ENCODE measurements at places on chromosomes 2 and 18.

GRCh38 chr2:168215813-168216212 is 31.6 kb downstream of the STK39 start:
- no peak for DNase-seq

- DNase-seq = no peak
Measured at GRCh38 chr2:85702172-85702571, 8.0 kb downstream of the GNLY start.

DNA sequence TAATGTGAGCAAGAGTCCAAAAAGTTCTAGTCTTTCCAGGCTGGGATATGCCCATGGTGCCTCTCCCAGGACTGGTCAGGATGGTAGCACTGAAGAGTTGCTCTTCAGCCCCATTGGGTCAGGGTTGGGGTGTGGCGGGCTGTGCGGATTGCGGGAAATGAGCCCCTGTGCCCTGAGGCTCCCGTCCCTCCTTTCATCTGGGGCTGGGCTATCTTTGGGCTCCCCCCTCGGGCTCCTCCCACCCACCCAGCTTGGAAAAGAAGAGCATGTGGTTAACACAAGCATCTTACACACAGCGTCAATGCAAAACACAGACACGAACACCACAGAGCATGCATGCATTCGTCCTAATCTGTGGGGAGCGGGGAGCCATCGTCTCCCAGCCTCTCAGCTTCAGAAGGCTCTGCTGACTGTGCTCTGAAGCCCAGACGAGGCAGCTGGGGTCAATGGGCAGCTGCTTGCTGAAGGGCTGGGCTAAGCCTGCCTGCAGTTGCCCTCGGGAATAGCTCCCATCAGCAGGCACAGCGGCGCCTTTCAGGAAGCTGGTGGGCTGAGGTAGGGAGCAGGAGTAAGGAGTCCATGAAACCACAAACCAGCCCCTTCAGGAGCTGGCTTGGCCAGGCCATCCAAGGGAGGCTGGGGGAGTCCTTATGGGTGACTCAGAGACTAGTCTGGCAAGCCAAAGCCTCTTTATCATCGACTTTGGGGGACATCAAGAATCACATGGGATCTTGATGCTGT is 112.9 kb downstream of the CLIP4 start:
- no peak for DNase-seq

GRCh38 chr18:10374636-10375293 is 79.7 kb upstream of the APCDD1 start:
- no peak for DNase-seq

GRCh38 chr18:5518899-5519371 is 24.9 kb downstream of the EPB41L3 start:
- DNase-seq = no peak

- DNase-seq = no peak
Measured at GRCh38 chr2:191488135-191488534, 189.8 kb upstream of the NABP1 start.

DNA sequence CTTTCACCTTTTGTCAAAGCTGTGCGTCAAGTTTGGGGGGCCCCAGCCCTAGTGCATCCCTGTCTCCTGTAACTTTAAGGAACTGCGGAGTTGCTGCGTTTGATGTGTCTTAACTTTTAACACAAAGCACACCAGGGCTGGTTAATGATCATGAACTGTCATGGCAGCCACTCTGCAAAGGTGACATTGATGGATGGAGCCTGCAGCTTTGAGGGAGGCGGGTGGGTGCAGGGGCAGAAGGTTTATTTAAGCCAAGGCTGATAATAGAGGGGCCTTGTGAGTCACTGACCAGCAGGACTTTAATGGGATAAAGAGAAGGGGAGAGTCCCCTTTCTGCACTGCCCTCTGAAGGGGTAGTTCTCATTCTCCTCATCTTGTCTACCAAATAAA is 190.2 kb upstream of the GATA6 start:
- DNase-seq = no peak

DNA sequence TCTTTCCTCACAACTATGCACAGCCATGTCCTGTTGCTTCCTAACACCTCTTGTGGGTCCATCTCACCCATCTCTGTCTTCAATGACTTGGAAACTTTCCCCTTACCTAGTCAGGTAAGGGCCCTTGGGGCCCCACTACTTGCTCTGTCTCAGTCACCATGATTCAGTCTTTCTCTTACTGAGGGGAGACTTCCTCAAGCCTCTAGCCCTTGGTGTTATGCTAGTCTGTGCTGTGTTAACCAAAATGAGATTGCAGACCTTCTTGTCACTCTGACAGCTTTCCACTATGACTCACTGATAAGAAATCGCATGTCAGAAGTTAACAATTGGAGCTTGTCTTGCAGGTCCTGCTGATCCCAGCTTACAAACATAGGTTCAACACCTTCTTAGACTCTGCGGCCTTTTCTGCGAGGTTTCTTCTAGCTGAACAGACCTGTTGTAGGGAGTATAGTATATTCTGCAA is 65.3 kb downstream of the WDR75 start:
- no peak for DNase-seq

DNA sequence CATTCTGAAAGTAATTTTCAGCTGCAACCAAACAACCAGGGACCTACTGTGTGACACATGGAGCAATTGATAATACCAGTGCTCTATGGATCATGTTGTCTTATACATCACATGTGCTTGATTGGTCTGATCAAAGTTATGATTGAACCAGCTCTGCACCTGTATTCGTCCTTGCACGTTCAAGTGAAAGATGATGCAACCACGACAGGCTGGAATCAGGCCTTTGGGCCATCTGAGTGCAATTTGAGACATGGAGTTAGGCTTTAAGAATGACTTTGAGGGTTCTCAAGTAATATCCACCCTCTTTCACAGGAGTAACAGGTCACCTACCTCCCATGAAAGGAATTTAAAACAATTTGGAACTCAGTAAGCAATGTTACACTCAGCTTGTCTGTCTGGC is 165.2 kb downstream of the SLC8A1 start:
- no peak for DNase-seq

DNA sequence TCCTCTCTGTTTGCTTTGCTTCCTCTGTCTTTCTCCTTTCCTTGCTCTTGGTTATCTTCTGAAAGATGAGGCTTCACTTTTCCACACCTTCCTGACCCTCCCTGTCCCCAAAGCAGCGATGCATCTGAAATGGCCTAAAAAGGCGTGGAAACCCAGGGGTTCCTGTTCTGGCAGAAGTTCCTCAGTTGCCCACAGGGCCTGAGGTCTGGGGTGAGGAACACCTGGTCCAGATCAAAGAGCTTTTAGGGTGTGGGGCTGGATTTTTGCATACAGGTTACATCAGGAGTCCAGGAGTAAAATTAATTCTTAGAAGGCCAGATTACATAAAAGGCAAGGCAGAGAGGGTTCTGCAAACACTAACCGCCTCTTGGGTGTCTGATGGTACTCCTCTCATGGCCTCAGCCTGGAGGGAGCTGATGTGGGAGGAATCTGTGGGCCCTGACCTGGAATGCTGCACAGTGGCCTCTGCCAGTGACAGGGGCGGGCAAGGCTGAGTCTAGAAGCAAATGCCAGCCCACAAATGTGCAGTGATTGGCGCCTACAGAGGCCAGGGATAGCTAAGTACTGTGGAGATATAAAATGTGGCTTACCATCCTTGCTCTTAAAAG is 41.8 kb downstream of the INPP4A start:
- DNase-seq = no peak

GRCh38 chr2:128368437-128369107 is 49.9 kb upstream of the HS6ST1 start:
- DNase-seq = no peak

- no peak for DNase-seq
Measured at GRCh38 chr18:78423811-78424210, 555.8 kb upstream of the SALL3 start.

GRCh38 chr2:102187496-102188150 is 800 bp downstream of the IL1RL2 start:
- no peak for DNase-seq

- DNase-seq = peak; percentile 82
Measured at GRCh38 chr2:218010140-218010983, 7.6 kb upstream of the TNS1 start.

- no peak for DNase-seq
Measured at GRCh38 chr18:10490401-10491165, 35.2 kb upstream of the NAPG start.

DNA sequence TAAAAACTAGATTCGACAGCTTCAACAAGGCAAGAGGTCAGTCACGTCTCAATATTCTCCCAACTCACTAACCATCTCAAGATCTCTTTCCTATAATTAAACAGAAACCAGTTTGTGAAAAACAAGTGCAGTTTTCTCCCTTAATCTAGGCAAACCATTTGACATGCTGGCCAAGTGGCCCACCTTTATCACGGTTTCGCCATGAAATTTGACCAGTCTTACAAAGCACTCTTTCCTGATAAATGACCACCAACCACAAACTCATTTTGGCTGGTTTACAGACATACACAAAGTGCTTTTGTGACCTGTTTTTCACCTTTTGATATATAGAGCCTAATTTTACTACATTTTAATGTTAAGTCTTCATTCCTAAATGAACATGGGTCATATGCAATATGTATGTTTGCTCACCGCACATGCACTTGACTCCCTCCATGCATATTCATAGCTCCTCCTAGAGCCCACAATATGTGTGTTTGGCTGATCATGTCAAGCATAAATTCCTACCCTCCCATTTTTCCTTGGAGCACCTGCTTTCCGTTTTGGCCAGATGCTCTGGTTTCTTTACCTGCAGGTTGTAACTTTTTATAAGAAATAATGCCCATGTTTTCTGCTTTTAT is 385.1 kb downstream of the RAD51AP2 start:
- no peak for DNase-seq

DNA sequence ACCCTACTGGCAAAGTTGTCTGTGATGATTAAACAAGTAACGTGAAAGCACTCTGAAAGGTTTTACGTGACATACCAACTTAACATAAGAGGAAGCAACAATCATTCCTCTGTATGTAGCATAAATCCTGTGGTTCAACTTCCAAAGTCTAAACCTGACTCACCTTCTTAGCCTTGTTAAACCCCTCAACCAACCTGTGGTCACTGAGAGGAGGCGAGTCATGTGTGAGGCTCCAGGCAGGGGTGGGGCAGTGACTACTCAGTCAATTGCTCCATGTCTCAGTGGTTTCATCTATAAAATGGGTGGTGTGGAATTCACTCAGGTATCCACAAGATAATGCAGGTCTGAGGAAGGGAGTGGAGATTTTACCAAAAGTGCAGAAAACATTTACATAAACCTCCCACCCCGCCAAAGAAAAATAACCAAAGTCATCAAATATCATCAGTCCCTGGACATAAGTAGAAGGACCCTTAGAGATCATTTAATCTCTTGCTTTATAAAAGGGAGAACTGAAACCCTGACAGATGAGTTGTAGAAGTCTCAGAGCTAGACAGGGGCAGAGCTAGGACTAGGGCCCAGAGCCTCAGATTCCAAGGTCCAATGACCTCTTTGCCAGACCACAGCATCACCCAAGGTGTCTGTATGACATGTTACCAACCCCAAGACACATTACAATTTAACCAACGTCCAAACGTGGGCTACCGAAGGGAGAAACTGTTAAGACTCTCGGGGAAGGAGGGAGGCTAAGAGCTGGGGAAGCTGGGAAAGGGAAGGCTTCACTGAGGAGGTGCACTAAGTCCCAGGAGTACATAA is 3.7 kb upstream of the PCBP1 start:
- DNase-seq = no peak

DNA sequence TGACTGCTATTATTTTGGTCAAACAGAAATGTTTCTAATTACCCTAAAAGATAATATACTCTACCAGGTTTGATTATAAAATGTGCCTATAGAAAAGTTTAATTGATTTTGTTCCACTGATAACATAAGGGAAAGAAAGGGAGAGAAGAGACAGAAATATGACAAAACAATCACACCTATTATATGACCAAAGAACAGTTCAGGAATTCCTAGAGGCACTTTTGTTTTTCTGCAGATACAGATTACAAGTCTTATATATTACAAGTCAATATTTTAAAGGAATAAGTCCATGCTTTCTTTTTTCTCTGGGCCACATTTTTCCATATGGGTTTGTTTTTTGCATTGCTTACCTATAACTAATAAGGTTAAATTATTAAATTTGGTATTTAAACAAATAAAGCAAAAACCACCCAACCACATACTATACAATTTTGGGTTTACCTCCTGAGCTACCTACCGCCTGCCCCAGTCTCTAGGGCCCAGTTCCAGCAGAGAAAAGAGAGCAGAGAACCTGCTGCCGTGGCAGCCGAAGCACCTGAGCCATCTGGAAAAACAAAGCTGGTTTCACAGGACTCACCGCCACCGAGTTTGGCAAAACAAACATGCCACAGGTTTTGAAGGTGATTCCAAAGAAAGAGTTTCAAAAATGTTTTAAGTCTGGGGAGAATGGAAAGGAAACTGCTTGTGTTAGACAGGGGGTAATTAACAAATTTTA is 92.1 kb downstream of the DYM start:
- DNase-seq = no peak

GRCh38 chr2:240519396-240520129 is 38.2 kb downstream of the ANKMY1 start:
- DNase-seq = no peak

DNA sequence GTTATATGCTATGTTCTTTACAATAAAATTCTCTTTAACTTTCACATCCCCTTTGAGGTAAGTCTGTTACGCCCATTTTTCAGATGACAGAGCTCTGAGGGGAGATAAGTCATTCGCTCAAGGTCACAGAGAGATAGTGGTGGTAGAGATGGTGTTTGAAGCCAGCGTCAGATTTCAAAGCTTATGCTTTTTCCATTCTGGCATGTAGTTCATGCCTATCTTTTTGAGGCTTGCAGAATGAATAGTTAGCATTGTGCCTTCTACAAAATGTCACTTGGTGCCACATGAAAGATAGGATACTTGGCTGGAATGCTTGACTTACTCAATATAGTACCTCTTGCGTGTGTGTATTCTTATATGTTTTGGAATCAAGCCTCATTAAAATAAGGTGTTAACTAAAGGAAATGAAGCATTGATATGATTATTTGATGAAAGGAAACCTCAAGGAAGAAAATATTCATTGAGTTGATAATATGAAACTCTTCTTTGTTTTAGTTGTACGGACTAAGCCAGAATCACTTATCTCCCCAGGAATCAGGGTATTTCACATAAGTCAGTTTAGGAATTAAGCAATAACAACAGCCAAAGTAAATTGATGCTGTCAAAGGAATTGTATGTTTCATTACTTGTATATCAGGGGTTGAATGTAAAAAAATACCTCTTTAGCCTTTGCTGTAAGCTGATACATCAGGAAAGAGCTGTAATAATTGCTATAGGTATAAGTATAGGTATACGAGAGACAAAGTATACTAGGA is 15.5 kb downstream of the SPATS2L start:
- DNase-seq = no peak

DNA sequence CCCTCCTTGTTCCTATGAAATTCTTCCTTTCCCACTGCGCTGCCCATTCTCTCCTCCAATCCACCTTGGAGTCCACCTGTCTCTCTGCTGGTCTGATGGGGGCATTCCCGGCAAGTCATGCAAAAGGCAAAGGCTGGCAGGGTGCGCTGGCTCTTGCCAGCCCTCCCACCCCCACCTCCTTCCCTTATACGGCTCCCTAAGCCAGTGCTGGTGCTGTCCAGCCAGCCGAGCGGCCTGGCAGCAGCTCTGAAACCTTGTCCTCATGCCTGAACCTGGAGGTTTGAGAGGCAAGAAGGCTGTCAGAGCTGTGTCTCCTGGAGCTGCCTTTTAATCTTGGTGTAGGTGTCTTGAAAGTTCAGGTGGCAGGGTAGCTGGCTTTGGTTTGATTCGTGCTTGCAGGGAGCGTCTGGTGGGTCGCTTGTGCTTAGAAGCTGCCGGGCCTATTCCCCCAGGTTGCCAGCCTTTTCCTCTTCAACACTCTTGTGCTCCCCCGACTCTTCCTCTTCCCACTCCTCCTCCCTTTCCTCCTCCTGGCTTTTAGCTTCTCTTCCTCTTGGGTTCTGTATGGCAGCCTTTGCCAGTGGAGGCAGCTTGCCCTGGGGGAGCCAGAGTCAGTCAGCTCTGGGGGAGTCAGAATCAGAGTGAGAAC is 748 bp downstream of the LIPG start:
- DNase-seq = no peak
